Psoas muscle (tissue), 8 donors: ENCODE measurements at places on chromosomes 12 and 14. TPM values are rescaled to one million over a fixed set of nuclear protein-coding genes. Genes with fewer than 3 reads are reported as not detected.

Gene ALDH1L2
- polyA plus RNA-seq, result 0.14 TPM

Gene BCL2L14
- polyA plus RNA-seq, result not detected

Gene SLC2A14
- 0.06 TPM for polyA plus RNA-seq

Gene LMO3
- polyA plus RNA-seq, result 0.51 TPM

Gene HOXC10
- polyA plus RNA-seq, result 74.1 TPM

Gene CDCA4
- 1.3 TPM for polyA plus RNA-seq

Gene P3H3
- polyA plus RNA-seq, result 0.87 TPM

Gene LRR1
- polyA plus RNA-seq, result 7.2 TPM

Gene SRSF5
- polyA plus RNA-seq, result 93.8 TPM

Gene LGALS3
- polyA plus RNA-seq, result 71.4 TPM

Gene KRT6C
- not detected for polyA plus RNA-seq

Gene SMCO3
- polyA plus RNA-seq, result 0.05 TPM

Gene C1QL4
- not detected for polyA plus RNA-seq

Gene LPAR5
- polyA plus RNA-seq, result 0.20 TPM

Gene SCN8A
- polyA plus RNA-seq, result 0.03 TPM

Gene KIAA0586
- polyA plus RNA-seq, result 2.6 TPM

Gene NKX2-1
- not detected for polyA plus RNA-seq

Gene KRT7
- polyA plus RNA-seq, result 2.2 TPM

Gene OAS1
- 2.5 TPM for polyA plus RNA-seq

Gene INHBC
- not detected for polyA plus RNA-seq

Gene ST8SIA1
- 0.35 TPM for polyA plus RNA-seq

Gene PABPN1
- 102 TPM for polyA plus RNA-seq

Gene PTPRB
- polyA plus RNA-seq, result 7.6 TPM

Gene RD3L
- polyA plus RNA-seq, result not detected

Gene GLI1
- 0.34 TPM for polyA plus RNA-seq

Gene MMP14
- polyA plus RNA-seq, result 7.6 TPM

Gene CCNK
- polyA plus RNA-seq, result 44.5 TPM
